ENCODE measurements at places on chromosomes 5 and 9. TPM values are rescaled to one million over a fixed set of nuclear protein-coding genes. Genes with fewer than 3 reads are reported as not detected.

GRCh38 chr9:89039664-89040063, 48.4 kb downstream of the S1PR3 start:
- DNase-seq, result no peak
- H3K36me3 ChIP-seq, result no peaks in the 10 kb centered on the region
- no peaks in the 10 kb centered on the region for H3K27me3 ChIP-seq
- H3K27ac ChIP-seq, result no peak overlapping the region
- H3K4me1 ChIP-seq, result peaks cover 23% of the 10 kb centered on the region
- no peak overlapping the region for H3K4me3 ChIP-seq

GRCh38 chr5:65730910-65731309, 8.9 kb downstream of the NLN start:
- H3K4me3 ChIP-seq, result no peak overlapping the region
- H3K27me3 ChIP-seq, result no peaks in the 10 kb centered on the region
- H3K27ac ChIP-seq, result no peak overlapping the region
- no peak for DNase-seq
- H3K36me3 ChIP-seq, result no peaks in the 10 kb centered on the region
- peaks cover 13% of the 10 kb centered on the region for H3K4me1 ChIP-seq

DNA sequence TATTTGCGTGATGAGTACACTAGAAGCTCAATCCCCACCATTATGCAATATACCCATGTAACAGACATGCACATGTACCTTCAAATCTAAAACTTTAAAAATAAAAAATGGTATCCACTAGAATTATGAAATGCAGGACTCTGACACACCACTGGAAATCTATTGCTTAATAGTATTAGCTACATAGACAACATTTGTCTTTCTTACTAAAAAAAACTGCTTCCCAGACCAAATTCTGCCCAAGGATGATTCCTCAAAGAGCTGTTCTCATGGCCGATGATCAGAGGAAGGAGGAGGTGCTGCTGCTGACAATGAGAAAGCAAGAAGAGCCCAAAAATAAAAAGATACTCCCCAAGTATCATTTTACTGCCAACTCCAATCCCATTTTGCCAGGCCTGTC, 67.2 kb downstream of the TTC39B start:
- H3K4me3 ChIP-seq, result no peak overlapping the region
- peak overlapping the region; percentile 6 for H3K27ac ChIP-seq
- no peaks in the 10 kb centered on the region for H3K27me3 ChIP-seq

DNA sequence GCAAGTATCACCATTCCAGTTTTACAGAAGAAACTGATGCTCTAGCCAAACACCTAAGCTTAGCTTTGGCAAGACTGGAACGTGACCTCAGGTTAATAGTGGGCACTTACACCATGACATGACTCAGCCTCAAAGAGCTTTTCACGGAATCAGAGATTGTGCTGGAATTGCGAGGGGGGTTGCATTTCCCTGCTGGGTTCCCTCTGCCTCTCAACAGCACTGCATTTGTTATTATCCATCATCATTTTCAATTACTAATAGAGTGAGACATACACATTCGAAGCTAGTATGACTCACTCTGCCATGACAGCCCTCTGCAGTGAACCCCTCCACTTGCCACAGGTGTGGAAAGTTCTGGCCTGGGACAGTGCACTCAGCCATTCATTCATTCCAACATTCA, 8.0 kb downstream of the SPOCK1 start:
- H3K4me3 ChIP-seq, result no peak overlapping the region
- H3K36me3 ChIP-seq, result no peaks in the 10 kb centered on the region
- H3K4me1 ChIP-seq, result no peaks in the 10 kb centered on the region
- H3K27me3 ChIP-seq, result no peaks in the 10 kb centered on the region
- no peak for DNase-seq
- H3K27ac ChIP-seq, result no peak overlapping the region

DNA sequence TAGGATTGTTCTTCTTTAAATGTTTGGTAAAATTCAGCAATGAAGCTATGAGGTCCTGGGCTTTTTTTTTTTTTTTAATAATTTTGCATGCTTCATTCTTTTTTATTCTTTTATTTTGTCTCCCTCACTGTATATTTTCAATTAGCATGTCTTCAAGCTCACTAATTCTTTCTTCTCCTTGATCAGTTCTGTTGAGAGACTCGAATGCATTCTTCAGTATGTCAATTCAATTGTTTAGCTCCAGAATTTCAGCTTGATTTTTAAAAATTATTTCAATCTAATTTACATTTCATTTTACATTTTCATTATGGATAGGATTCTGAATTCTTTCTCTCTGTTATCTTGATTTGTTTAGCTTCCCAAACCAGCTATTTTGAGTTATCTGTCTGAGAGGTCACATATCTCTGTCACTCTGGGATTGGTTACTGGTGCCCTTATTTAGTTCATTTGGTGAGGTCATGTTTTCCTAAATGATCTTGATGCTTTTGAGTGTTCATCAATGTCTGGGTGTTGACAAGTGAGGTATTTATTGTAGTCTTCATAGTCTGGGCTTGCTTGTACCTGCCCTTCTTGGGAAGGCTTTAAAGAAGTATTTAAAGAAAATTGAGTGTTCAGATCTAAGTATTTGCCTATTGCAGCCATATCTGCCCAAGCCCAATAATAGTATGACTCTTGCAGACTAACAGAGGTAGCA, 9.1 kb downstream of the LURAP1L start:
- no peak overlapping the region for H3K4me3 ChIP-seq
- peak overlapping the region; percentile 36 for H3K27ac ChIP-seq
- peaks cover 10% of the 10 kb centered on the region for H3K4me1 ChIP-seq
- DNase-seq, result no peak
- no peaks in the 10 kb centered on the region for H3K36me3 ChIP-seq

- H3K4me1 ChIP-seq, result peaks cover 5% of the 10 kb centered on the region
- H3K27me3 ChIP-seq, result no peaks in the 10 kb centered on the region
- H3K36me3 ChIP-seq, result no peaks in the 10 kb centered on the region
- DNase-seq, result no peak
- no peak overlapping the region for H3K4me3 ChIP-seq
- no peak overlapping the region for H3K27ac ChIP-seq
Observed at GRCh38 chr9:89466451-89467277, 31.2 kb downstream of the SEMA4D start.

GRCh38 chr5:175603987-175604739, 53.7 kb upstream of the HRH2 start:
- H3K36me3 ChIP-seq, result no peaks in the 10 kb centered on the region
- no peak for DNase-seq
- H3K27me3 ChIP-seq, result no peaks in the 10 kb centered on the region
- no peak overlapping the region for H3K4me3 ChIP-seq

GRCh38 chr9:132894862-132895835, 16.5 kb downstream of the SPACA9 start:
- H3K27me3 ChIP-seq, result no peaks in the 10 kb centered on the region
- peaks cover 42% of the 10 kb centered on the region for H3K36me3 ChIP-seq
- peak; percentile 40 for DNase-seq
- H3K4me1 ChIP-seq, result peaks cover 23% of the 10 kb centered on the region
- no peak overlapping the region for H3K4me3 ChIP-seq

DNA sequence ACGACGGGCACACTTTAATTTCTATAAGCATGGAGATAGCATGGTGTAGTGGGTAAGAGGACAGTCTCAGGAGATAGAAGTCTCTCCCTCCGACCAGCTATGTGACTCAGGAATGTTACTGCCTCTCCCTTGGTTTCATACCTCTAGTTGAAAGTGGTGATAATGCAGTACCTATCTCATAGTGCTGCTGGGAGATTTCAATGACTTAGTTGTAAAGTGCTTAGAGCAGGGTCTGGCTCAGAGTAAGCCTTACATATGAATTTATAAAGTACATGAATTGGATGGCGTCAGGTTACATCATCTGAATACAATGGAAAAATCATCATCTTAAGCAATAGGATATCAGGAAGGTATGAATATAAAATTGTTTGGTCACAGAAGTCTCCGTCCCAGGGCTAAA, 952.8 kb upstream of the EDIL3 start:
- no peak overlapping the region for H3K27ac ChIP-seq
- H3K4me1 ChIP-seq, result no peaks in the 10 kb centered on the region
- H3K36me3 ChIP-seq, result no peaks in the 10 kb centered on the region
- DNase-seq, result no peak
- H3K27me3 ChIP-seq, result no peaks in the 10 kb centered on the region

Gene PCDHGB4
- 12.5 TPM for total RNA-seq

Gene CCDC171
- total RNA-seq, result 9.6 TPM

Gene BTNL9
- total RNA-seq, result 77.1 TPM

Gene UGT3A2
- not detected for total RNA-seq

Gene SOX30
- not detected for total RNA-seq
